ENCODE measurements at places on chromosomes 12 and 14. TPM values are rescaled to one million over a fixed set of nuclear protein-coding genes. Genes with fewer than 3 reads are reported as not detected.
A peak's percentile ranks its signal among the peaks of the same experiment; 100 is the strongest.

DNA sequence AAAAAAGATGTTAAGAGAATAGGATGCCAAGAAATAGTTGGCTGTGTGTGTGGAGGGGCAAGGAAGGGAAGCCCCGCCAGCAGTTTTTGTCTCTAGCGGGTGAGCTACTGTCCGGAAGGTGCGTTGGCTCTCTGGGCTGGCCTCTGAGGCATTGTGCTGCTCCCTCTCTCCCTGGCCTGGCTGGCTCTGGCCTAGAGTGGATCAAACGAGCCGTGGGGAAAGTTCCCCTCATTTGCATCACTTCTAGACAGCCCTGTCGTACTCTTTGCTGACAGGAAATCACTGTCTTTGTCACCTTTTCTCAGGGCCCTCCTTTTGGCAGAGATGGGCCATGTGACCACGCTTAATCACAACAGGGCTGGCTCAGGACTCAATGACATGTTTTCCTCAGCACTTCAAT is 236.1 kb upstream of the NPAS3 start:
- peak; percentile 37 for DNase-seq

KICS2 gene
- 8.0 TPM for total RNA-seq

- DNase-seq: no peak
These were observed 966 bp downstream of the BICD1 start for GRCh38 chr12:32107359-32108267.

- DNase-seq: no peak
These were observed 7.5 kb downstream of the HEBP1 start for GRCh38 chr12:12992418-12993130.

DNA sequence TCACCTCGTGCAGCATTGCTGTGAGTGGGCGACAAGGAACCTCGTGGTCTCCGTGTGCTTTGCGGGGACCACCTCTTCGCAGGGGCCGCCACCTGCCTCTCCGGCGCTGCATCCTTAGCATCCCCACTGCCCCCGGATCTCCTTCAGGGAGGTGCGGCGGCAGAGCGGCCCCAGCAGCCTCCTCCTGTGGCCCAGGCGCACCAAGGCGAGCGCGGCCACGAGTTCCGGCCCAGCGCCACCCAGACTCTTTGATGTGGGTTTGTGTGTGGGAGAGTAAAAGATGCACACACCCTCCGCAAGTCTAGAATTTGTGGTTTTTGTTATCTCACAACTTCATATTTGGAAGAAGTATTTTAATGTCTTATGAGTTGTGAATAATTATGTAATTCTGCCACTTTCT is 118.8 kb upstream of the DIO3 start:
- no peak for DNase-seq

SDR9C7 gene
- 0.29 TPM for total RNA-seq

APOLD1 gene
- total RNA-seq: 3.0 TPM

P2RX7 gene
- 0.40 TPM for total RNA-seq
